Activated gamma-delta T cell treated with Interleukin-2 at 50 U/mL for 16 hours (primary cell): ENCODE measurements at places on chromosomes 7 and 10.

DNA sequence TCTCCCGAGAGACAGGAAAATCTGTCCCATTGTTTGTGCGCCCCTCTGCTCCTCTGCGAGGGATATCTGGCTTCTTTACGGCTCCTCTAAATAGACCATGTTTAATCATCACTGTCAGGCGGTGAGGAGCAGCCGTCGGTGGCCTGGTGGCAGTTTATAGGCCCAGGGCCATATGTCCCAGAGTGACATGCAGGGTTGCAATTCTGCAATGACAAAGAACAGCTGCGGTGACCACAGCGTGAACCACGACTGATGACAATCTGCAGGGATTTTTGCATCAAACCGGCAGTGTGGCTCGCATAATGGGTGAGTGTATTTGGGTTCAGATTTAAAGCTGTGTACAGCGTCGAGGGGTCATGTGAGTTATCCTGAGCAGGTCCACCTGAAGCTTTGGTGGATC lies 41.5 kb downstream of the GATA3 start:
- no peak for DNase-seq

GRCh38 chr10:75408911-75409885 lies 7.6 kb upstream of the ZNF503 start:
- no peak for DNase-seq

- no peak for DNase-seq
These were observed 62.2 kb downstream of the DIP2C start for GRCh38 chr10:627032-627992.

DNA sequence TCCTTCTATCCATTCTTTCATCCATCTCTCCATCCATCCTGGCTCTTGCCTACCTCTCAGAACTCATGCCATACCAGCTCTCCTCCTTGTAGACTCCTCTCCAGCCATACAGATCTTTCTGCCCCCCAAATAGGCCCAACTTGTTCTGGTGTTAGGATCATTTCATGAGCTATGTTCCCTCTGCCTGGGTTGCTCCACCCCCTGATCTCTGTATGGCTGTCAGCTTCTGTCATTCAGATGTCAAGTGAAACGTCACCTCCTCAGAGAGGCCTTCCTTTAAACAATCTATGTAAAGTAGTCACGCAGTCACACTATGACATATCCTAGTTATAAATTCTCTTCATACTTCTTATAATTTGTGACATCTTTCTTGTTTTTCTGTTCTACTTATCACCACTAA lies 42.3 kb upstream of the PNLIPRP3 start:
- no peak for DNase-seq

- no peak for DNase-seq
These were observed 255.9 kb downstream of the KCNMA1 start for GRCh38 chr10:77381750-77382149.

GRCh38 chr7:151873402-151873965 lies 3.4 kb downstream of the PRKAG2 start:
- no peak for DNase-seq

- no peak for DNase-seq
These were observed 79.7 kb downstream of the GLRX3 start for GRCh38 chr10:130215931-130216231.

DNA sequence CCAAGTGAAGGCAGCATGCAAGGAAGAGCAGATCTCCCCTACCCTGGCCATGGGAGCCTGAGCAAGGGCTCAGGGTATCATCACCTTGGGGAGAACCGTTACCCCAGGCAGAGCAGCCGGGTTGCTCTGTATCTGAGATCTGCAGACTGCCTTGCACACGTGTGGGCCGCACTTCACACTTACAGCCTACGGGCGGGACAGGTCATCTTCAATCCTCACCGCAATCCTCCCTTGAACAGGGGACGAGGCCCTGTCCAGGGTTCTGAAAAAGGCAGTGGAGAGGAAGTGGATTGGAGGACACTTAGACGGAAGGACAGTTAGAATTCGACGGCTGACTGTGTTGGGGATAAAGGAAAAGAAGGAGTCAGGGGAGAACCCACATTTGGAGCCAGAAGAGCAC lies 51.4 kb downstream of the NPS start:
- no peak for DNase-seq

GRCh38 chr10:102322914-102323313 lies 72.6 kb upstream of the NFKB2 start:
- DNase-seq: peak; percentile 30

GRCh38 chr10:35448687-35449662 lies 112.7 kb downstream of the CCNY start:
- no peak for DNase-seq

DNA sequence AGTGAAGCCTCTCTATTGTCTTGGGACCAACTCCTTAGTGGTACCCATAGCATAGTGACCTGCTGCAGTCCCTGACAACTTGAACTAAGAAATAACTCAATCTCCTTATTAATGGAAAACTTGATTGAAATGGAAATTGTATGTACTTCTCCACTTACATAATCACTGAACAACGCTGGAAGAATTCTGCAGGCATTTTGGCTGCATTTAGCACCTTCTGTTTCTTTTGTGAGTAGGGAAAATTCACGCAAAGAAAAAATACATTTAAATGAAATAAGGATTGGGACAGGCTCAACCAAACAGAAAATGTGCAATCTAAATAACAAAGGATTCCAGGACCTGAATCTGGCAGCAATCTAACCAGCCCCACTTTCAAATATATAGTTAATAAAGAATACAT lies 126.9 kb upstream of the GHITM start:
- no peak for DNase-seq

- DNase-seq: no peak
These were observed at the start of gene SEMA3C for GRCh38 chr7:80918909-80919721. Gene SEMA3C, minus strand, starts transcription at chr7:80919051. Its CDS starts 2,270 bp downstream, at chr7:80916781.

- no peak for DNase-seq
These were observed 215.7 kb upstream of the CDC14C start for GRCh38 chr7:48708635-48709034.

GRCh38 chr10:100576282-100576635 lies 40.5 kb downstream of the HIF1AN start:
- DNase-seq: no peak

GRCh38 chr10:14566498-14566897 lies 208.2 kb downstream of the FAM107B start:
- DNase-seq: no peak

DNA sequence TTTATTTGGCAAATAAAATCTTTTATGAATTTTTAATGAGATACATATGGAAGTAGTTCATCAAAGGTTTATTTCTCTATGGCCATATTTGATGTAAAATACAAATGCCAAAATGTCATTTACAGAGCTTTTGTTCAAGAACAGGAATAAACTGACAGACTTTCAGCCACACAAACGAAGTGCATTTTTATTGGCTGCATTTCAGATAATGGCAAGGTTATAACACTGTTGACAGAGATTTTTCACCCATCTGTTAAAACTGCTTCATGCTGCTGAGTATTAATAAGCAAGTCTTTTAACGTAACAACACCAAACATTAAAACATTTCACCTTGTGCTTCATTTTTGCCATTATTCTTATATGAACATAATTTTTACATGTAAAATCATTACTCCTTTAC lies 254.4 kb downstream of the ANKRD7 start:
- DNase-seq: no peak

GRCh38 chr7:101991860-101992259 lies 174.4 kb downstream of the CUX1 start:
- DNase-seq: no peak

DNA sequence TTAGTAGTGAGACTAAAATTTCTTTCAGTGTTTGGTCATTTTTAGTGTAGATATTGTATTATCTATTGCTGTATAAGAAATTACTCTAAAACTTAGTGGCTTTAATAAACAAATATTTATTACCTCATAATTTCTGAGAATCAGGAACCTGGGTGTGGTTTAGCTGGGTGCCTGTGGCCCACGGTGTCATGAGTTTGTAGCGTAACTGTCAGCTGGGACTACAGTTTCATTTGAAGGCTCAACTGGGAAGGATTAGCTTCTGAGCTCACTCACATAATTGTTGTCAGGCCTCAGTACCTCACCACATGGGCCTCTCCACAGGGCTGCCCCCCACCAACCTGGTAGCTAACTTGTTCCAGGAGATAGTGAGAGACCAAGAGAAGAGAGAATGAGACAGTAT lies 98.5 kb downstream of the SRI start:
- DNase-seq: no peak

- DNase-seq: no peak
These were observed 50.2 kb downstream of the LAMB4 start for GRCh38 chr7:108079648-108080591.

GRCh38 chr10:78524342-78524741 lies 490.7 kb downstream of the RPS24 start:
- no peak for DNase-seq

GRCh38 chr10:68153473-68154210 lies 44.4 kb downstream of the MYPN start:
- DNase-seq: no peak

DNA sequence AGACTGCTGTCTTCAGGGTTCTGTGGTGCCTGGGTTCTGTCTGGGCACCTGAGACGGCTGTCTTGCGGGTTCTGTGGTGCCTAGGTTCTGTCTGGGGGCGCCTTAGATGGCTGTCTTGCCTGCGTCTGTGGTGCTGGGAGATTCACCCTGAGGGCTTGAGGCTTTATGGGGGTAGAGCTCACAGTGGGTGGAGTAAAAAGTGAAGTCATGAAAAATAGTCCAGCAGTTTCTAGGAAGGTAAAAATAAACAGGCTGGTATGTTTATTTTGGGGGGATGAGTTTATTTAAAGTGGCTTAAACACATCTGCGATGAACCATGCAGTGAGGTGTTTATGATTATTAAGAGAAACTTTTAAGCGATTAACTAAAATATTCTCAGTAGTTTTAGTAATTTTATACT lies 64.2 kb downstream of the NKX6-2 start:
- no peak for DNase-seq

DNA sequence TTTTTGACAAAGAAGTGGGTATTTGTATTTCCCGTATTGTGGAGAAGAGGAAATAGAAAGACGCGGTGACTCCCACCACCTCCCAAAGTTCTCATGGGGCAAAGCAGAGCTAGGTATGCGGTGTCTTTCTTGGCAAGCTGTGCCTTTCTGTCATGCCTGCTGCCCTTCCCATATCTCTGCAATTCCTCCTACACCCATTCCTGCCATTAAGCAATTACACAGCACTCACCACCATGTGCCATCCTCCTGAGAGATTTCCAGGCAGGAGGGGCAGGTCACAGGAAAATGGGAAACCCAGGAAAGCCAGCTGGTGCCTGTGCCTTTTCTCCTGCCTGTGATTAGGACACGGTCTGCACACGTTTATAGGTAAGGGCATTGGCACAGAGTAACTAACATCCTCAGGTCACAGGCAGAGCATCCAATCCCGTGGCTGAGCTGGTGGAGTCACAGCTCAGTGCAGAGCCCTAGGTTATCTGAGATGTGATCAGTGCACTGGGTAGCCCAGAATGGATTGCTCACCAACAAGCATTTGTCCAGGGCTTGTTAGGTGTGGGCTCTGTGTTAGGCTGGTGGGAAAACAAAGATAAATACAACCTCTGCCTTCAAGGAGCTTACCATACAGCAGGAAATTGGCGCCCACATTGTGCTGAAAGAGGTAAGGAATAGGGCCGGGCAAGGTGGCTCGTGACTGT lies 9.4 kb upstream of the CRTAC1 start:
- no peak for DNase-seq

DNA sequence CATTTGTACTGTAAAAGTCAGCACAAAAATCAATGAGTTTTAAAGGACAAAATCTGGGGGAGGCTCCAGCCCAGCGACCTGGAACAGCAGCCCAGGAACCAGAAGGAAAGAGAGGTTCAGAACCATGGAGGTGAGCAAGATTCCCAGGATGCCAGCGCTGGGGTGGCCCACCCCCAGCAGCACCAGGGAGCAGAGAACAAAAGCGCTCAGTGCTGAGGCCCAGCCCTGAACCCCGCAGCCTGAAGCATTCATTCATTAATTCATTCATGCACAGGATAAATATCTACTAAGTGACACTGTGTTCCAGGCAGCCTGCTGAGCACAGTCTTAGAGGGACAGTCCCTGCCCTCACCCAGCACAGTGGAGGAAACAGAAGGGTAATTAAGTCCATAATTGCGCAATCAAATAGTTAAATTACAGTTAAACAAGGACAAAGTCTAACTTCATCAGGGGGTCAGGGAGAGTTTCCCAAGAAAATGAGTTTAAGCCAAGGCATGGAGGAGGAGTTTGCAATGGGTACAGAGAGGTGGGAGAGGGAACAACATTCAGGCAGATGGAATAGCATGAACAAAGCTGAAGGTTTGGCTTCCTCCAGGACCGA lies 202.3 kb downstream of the GRID1 start:
- DNase-seq: no peak

DNA sequence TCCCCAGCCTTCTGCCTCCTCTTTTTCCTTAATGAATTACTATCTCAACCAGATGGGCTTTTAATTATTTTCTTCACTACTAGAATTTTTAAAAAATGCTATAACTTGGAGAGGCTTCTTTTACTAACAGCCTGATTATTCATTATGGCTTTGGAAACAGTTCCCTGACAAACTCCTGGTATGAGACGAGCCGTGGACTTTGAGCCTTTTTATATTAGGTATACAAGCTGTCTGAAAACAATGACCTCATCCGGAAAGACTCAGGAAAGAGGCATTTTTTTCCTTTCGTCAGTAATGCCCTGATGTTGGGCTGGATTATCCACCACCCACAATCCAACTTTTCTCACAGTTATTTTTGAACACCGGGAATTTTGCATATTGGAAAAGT lies 26.7 kb upstream of the ABLIM1 start:
- no peak for DNase-seq

- DNase-seq: no peak
These were observed 6.3 kb upstream of the CALD1 start for GRCh38 chr7:134773164-134773563.

DNA sequence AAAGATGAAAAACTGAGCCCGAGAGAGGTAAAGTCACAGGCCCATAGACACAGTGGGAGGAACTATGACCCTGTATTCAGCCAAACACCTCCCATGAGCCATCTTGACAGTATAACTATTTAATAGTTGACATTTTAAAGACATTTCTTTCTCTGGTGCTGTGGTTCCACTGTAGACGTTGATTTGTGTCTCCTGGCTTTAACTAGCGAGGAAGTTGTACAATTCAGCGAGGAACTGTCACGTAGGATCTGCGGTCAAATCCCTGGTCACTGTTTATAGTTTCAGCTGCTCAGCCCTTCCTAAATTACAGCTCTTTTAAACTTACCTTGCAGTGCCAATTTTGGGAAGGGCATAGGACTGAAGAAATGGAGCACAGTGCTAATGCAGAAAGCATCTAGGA lies 7.1 kb upstream of the CELF2 start:
- no peak for DNase-seq

DNA sequence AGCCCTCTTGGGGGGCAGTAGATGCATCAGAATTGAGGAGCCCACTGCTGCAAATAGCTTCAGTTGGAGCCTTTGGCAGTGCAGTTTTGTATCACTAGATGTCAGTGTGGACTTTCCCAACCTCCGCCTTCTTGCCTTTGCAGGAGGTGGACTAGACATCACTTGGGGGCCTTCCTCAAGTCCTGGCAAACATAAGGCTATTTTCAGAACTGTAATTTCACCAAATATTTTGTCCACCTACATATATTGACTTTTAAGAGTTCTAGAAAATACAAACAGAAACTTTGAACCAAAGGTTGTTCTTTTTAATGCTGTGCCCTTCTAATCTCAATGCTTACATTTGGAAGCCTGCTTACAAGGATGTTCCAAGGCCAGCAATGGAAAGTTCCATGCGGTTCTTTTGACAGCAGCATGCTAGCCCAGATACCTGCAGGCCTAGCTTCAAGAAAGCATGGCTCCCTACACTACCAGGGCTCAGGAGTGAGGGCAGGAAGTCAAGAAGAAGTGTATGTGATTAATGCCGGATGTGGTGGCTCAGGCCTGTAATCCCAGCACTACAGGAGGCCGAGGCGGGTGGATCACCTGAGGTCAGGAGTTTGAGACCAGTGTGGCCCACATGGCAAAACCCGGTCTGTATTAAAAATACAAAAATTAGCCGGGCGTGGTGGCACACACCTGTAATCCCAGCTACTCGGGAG lies 8.0 kb upstream of the ZNRF2 start:
- DNase-seq: peak; percentile 44

GRCh38 chr10:82625512-82626189 lies 750.7 kb downstream of the NRG3 start:
- no peak for DNase-seq
